NCI-H1092 (cell line): ENCODE measurements at places on chromosomes 2 and 18.

GRCh38 chr2:28668880-28669279, 82.8 kb upstream of the PPP1CB start:
- no peak for DNase-seq

GRCh38 chr2:27298391-27299080, 9.7 kb downstream of the UCN start:
- no peak for DNase-seq

GRCh38 chr2:233386382-233387041, 32.2 kb downstream of the DGKD start:
- no peak for DNase-seq

- DNase-seq, result no peak
These were observed 31.0 kb downstream of the SNORC start for GRCh38 chr2:232900811-232901735.

DNA sequence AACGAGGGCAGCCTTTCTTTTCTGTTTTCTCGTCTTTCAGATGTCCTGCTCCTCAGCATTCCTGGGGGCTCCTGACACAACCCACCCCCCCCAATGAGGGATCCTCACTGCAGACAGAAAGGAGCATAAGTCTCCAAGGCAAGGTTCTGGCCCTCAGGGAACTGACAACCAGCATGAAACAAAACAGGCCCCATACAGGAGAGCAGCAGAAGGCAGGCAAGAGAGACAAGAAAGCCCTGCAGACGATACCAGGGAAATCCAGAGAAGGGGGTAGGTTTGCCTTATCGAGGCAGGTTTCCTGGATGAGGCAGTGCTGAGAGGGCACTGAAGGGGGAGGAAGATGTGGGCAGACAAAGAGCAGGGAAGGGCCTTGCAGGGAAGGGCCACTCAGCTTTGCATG, 103.9 kb upstream of the EPAS1 start:
- DNase-seq, result no peak

DNA sequence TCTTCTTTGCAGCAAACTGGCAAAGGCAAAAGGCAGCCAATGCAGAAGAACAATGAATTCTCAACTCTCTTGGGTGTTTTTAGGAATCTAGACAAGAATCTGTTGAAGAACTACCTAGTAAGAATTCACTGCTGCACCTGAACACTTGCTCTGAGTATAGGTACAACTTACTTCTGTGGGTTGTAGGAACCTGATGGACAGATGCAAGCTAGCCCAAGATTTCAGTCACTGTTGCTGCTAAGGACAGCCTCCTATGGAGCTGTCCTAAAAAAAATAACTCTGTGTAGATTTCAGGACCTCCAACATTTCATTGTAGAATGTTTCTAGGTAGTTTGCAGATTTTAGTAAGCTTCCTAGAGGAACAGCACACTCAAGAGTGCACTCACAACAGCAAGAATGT, 363.5 kb downstream of the CBLN2 start:
- no peak for DNase-seq

DNA sequence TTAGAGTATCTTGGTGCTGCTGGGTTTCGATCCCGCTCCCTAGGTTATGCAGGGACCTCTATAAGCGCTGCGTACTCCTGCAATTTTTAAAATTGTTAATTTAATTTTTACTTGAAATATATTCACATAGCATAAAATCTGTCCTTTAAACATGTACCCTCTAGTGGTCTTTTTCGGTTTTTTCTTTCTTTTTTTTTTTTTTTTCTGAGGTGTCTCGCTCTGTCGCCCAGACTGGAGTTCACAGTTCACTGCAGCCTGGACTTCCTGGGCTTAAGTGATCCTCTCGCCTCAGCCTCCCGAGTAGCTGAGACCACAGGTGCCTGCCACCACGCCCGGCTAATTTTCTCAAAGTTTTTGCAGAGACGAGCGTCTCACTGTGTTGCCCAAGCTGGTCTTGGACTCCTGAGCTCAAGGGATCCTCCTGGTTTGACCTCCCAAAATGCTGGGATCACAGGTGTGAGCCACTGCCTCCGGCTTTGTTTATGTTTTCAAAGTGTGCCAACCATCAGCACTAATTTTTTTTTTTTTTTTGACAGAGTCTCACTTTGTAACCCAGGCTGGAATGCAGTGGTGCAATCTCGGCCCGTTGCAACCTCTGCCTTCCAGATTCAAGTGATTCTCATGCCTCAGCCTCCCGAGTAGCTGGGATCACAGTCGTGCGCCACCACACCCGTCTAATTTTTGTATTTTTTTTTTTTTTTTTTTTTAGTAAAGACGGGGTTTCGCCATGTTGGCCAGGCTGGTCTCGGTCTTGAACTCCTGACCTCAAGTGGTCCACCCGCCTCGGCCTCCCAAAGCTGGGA, 585 bp upstream of the MOB1A start:
- DNase-seq, result no peak

GRCh38 chr2:133951209-133951608, 302.7 kb upstream of the MGAT5 start:
- no peak for DNase-seq

GRCh38 chr2:46306330-46306751, 9.1 kb downstream of the EPAS1 start:
- peak; percentile 58 for DNase-seq

DNA sequence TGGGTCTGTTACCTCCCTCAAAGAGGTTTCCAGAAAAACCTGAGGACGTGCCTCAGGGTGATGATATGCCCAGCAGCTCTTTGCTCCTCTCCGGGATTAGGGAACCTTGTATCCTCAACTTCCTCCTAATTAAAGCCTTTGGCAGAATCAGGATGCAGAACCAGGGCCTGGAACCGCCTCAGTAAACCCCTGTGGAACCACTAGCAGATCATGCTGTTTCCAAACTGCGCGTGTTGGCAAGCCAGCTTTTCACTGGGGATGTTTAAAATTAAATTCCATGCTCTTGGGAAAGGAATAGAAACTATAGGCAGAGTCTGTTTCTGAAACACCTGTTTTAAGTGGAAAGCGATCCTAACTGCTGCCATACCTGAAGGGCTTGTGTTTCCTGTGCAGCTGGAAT, 26.4 kb downstream of the CRIM1 start:
- DNase-seq, result no peak

- DNase-seq, result no peak
These were observed 289.0 kb downstream of the ALPK2 start for GRCh38 chr18:58339890-58340289.

- no peak for DNase-seq
These were observed 235.1 kb downstream of the GRB14 start for GRCh38 chr2:164386231-164386630.

- DNase-seq, result no peak
These were observed 14.7 kb downstream of the CUL3 start for GRCh38 chr2:224570328-224570993.

DNA sequence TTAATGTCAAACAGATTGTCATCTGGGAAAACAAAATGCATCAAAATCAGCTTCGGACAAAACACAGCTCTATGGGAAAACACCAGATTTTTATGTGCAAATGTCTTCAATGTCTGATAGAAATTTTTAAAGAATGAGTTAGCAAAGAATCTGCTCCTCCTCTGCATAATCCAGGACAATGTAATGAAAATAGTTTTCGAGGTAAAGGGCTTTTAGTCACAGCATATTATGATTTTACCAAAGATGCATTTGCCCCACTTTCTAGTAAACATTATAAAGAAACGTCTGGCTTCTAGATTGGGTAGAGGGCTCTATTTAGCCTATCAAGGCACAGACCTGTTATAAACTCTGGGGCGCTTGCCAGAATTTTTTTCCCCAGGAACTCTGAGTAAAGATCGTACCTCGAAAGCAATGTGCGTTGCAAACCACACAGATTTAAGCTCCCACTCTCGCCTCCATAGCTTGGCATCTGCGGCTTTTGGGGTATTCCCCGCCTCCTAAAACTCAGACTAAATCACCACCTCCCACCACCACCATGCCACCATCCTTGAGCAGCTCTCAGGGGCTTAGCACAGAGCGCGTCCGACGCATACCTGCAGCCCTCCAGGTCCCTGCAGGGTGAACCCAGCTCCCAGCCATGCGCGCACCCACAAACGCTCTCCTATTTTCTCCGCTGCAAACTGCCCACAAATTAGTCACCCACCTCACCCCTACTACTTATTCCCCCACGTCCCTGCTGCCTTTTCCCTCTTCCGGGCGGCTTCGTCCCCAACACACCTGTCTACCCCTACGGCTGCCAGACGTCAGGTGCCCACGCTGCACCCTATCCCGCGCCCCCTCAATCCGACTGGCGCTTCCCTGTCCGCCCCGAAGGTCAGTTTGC, 829 bp downstream of the ACVR1C start:
- DNase-seq, result peak; percentile 8

DNA sequence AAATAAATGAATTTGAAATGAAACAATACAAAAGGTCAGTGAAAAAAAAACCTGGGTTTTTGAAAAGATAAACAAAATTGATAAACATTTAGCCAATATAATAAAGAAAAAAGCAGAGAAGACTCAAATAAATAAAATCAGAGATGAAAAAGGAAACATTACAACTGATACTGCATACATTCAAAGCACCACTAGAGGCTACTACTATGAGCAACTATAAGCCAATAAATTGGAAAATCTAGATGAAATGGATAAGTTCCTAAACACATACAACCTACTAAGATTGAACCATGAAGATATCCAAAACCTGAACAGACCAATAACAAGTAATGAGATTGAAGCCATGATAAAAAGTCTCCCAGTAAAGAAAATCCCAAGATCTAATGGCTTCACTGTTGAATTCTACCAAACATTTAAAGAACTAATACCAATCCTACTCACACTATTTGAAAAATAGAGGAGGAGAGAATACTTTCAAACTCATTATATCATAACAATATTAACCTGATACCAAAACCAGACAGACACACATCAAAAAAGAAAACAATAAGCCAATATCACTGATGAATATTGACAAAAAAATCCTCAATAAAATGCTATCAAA, 80.8 kb upstream of the CERS6 start:
- DNase-seq, result no peak

DNA sequence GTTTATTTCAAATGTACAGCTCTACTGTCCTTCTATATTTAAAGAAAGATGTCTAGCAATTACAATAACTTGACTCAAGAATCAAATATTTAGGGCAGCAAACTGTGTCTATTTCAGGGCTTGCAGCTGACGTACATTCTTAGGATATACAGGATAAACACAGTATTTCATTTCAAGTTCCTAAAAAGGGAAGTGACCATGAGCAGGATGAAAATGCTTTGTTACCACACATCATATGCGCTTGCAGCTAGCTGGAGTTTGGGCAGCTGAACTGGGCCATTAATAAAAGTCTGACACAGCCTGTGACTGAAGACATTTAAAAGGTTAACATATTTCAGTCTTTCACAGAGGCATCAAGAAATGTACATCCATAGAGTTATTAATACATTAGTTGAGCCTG, 264.6 kb upstream of the TRIB2 start:
- no peak for DNase-seq
